ENCODE measurements at places on chromosomes 2 and 18. TPM values are rescaled to one million over a fixed set of nuclear protein-coding genes. Genes with fewer than 3 reads are reported as not detected.
A peak's percentile ranks its signal among the peaks of the same experiment; 100 is the strongest.

IL1B gene
- not detected for total RNA-seq

DNA sequence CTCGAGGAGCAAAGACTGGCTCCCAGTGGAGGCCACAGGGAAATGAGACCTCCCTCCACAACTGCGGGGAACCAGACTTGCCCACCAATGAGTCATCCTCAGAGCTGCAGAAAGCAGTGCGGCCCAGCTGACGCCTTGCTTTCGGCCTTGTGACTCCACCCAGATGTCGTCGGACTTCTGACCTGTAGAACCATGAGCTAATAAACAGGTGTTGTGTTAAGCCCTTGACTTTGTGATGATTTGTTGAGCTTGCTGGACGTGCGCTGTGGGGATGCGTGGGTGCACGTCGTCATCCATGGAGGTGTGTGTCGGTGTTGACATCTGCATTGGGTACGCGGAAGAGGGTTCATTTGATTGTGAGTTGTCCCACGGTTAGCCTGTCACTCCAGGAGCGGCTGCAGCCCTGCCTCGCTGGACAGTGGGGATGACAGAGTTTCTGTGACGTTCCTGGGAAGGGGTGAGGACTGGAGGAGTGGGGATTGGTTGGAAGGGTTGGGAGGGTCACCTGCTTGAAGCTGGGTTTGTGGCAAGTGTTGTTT lies 154.1 kb downstream of the SH3BP4 start:
- no peak for DNase-seq

DNA sequence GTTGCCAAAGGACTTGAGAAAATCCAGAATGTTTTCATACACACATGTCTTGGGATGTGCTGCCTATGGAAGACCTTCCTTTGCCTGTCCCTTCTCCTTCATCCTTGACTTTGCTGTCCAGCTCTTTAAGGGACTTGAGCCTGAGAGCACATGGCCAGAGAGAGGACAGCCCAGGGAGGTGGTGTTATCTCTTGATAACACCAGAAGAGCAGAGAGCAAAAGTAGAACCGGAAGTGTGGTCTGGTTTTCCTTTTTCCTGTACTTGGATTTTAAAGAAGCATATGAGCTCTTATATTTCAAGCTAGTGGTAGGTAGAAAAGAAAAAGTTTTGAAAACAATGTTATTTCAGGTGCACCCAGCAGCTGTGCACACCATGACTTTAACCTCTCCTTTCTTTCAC lies 94.1 kb upstream of the ZNF532 start:
- DNase-seq: no peak

- DNase-seq: no peak
Measured at GRCh38 chr2:134314202-134314601, 60.3 kb downstream of the MGAT5 start.

GRCh38 chr2:113251118-113251517 lies 27.6 kb downstream of the PAX8 start:
- DNase-seq: peak; percentile 27

DNA sequence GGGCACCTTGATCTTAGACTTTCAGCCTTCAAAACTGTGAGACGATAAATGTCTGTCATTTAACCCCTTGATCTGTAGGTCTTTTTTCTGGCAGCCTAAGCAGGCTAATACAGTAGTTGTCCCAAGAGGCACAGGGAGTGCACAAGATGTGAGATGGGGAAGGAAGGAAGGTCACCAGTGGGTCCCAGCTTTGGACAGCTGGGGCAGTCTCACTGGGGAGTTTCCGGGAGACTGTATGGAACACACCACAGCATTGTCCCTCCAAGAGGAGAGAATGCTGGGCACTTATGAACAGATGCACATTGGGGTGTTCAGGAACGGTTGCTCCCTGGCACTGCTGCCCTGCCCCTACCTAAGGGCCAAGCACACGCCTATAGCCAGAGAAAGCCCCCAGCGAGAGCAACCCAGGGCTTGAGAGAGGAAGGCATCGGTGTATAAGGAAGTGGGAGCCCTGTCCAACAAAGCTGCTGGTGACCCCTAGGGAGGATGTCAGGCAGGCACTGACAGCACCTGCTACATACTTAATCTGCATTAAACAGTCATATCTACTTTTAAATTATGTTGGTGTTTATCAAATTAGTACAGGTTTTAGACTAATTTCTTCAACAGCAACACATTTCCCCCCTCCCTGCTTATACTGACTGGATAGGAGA lies 11.6 kb upstream of the NCK2 start:
- no peak for DNase-seq

GRCh38 chr18:57533006-57533867 lies 53.3 kb downstream of the FECH start:
- no peak for DNase-seq

Data from activated T-helper 2 cell treated with anti-CD3 and anti-CD28 coated beads, Interferon-gamma antibody, Interleukin-2, Interleukin-4, amounts not matched to agents 10 μg/mL and 5 μg/mL and 100 μg/mL, durations not matched to agents 14 hours and 24 hours and 36 hours (primary cell).